ENCODE measurements at places on chromosomes 5 and 9.

- no peak for DNase-seq
Observed at GRCh38 chr5:107380654-107381053, 290.1 kb downstream of the EFNA5 start.

DNA sequence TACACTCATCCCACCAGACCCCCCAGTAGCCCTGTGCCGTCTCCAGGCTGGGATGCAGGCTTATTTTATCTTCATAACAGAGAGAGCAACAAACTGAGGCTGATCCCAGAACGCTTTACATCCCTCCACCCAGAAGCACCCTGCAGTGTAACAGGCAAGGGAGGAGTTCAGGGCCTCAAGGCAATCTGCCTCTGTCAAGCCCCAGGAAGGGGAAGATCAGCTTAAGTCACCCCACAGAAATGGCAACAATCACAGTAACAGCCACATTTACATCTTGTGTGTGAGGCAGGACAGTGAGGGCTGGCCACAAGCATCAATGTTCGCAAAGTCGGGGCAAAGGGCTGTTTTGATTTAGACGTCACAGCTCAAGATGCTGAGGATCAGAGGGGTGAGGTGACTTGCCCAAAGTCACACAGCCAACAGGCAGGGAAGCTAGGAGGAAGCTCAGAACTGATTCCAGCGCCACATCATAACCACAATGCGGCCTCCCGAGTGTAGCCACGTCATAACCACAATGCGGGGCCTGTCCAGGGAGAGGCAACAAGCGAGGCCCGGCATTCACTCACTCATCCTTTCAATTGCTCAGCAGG, 14.4 kb downstream of the STK10 start:
- no peak for DNase-seq

GRCh38 chr5:110063640-110064602, 374.2 kb downstream of the MAN2A1 start:
- no peak for DNase-seq

- no peak for DNase-seq
Observed at GRCh38 chr5:39433848-39434247, 9.1 kb upstream of the DAB2 start.

GRCh38 chr9:99150451-99151171, 45.7 kb downstream of the TGFBR1 start:
- no peak for DNase-seq

DNA sequence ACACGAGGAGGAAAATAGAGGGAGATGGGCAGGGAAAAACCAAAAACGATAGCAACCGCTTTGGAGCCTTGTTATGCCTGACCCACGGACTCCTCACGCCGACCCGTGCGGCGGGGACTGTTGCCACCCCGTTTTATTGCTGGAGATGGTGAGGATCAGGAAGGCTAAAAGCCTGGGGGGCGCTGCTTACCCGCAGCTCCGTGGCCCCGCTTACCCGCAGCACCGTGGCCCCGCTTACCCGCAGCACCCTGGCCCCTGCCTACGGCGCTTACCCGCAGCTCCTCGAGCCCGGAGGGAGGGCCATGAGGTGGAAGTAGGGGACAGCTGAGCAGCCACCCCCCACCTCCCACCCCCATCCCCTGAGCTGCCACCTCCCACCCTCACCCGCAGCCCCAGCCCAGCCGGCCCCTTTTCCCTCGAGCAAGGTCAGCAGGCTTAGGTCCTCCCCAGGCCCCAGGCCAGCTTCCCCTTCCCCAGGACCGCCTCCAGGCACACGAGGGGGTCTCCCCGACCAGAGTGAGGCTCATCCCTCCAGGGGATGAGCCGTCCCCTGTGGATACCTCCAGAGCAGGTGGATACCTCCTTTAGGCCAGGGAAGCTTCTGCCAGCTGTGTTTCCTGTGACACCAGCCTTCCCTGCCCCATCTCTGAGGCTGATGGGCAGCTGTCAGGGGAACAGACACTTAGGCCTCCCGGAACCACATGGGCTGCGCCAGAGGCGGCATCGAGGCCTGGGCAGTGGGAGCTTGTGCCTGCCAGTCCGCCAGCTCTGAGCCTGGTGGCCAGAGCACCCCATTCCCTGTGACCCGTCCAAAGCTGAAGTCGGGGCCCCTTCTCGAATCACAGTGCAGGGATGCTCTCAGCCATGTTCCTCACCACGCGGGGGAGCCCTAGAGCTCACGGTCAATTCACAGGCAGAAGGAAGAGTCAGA, 92.3 kb downstream of the LMX1B start:
- peak; percentile 51 for DNase-seq

DNA sequence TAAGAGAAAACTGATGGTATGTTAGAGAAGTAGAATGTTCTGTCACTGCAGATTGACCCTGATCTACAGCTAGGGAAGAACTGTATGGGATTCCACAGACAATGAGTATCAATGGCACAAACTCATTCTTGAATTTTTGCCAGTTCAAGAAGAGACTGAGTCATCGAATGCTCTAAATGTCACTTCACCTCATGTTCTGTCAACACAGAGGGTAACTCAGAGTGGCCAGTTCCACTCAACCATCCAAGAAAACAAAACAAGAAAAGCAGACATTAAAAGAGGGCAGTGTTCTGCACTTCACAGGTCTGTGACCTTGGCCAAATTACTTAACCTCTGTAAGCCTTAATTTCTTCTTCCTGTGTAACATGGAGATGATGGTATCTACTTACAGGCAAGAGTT, 132.2 kb upstream of the HMHB1 start:
- DNase-seq, result no peak

DNA sequence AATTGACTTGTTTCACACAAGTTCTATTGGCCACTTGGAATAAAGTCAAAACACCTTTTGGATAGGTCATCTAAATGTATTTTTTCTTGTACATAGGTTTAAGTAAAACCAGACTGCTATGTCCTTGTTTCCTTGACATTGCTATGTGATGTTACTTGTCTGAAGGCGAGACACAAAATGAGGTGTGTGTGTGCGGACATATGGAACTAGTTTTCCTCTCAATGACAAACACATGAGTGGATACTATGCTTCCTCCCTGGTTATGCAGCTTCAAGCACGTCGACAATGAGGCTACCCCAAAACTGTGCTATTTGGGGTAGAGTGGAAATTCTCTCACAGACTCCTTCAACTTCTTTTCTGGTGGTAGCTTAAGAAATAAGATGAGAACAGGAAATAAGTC, 276.8 kb downstream of the GAS1 start:
- DNase-seq, result no peak

- no peak for DNase-seq
Observed at GRCh38 chr5:39049315-39049714, 24.9 kb downstream of the RICTOR start.

GRCh38 chr5:123786411-123786810, 274.4 kb downstream of the CSNK1G3 start:
- no peak for DNase-seq

GRCh38 chr5:64784451-64785025, 15.8 kb downstream of the CWC27 start:
- peak; percentile 53 for DNase-seq

DNA sequence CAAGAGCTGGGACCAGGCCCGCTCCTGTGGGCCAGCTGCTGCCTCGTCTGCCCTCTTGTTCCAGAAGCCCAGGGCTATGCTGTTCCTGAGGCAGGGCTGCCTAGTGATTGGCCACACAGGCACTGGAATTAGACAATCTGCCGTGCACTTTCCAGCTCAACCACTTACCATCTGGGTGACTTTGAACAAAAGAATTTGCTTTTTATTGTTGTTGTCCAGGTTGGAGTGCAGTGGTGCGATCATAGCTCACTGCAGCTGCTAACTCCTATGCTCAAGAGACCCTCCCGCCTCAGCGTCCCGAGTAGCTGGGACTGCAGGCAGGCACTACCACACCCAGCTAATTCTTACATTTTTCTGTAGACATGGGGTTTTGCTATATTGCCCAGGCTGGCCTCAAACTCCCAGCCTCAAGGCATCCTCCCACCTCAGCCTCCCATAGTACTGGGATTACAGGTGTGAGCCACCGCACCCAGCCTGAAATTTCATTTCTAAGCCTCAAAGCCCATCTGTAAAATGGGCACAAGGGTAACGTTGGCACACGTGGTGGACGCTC, 1.2 kb upstream of the NEK6 start:
- DNase-seq, result no peak

GRCh38 chr5:148778882-148779281, 47.5 kb upstream of the ADRB2 start:
- DNase-seq, result no peak

DNA sequence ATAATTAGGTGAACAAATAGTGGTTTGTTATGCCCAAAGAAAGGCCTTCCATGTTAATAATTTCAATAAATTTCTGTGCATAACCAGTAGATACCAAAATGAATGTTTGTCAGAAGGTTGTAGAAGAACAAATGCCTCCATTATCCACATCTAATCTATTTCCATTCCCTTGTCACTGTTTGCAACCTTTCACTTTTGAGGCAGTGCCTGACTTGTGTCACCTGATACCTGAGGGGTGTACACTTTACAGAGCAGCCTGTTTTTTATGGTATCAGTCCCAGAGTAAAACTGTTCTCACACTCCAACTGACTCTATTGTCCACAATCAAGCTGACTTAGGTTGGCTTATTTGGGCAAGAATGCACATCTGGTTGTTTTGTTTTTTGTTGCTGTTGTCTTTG, 40.1 kb downstream of the FREM1 start:
- DNase-seq, result no peak

DNA sequence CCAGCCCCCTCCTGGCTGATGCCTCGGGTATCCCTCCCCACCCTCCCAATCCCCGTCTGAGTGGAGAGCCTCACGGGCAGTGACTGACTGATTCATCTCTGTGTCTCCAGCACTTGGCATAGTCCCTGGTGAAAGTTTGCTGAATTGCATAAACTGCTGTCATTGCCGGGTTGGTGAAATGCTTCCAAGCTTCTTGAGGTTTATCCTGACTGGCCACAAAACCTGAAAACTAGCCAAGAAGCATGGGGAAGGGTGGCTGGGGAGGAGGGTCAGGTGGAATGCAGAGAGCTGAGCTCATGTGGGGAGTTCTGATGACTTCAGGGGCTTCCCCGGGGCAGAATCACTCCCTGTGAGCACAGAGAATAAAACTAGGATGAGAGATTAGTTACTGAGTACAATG, 56.9 kb upstream of the GGTA1 start:
- DNase-seq, result no peak

- no peak for DNase-seq
Observed at GRCh38 chr9:78443946-78444345, 147.0 kb downstream of the PSAT1 start.

DNA sequence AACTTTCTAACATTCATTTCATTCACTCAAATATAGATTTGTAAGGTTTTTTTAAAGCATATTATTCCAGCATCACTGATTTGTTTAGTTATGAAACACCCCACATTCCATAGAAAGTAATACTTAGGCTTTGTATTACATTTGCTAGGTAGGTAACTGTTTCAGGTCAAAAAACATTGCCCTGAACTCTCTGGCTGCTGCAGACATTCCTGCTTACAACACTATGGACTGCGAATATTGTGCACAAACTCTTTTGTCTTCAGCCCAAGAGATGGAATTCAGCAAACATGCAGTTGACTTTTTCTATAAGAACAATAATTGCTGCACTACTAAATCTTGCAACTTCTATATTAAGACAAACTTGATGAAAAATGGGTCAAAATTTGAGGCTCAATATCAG, 301.0 kb downstream of the ARL15 start:
- DNase-seq, result no peak

DNA sequence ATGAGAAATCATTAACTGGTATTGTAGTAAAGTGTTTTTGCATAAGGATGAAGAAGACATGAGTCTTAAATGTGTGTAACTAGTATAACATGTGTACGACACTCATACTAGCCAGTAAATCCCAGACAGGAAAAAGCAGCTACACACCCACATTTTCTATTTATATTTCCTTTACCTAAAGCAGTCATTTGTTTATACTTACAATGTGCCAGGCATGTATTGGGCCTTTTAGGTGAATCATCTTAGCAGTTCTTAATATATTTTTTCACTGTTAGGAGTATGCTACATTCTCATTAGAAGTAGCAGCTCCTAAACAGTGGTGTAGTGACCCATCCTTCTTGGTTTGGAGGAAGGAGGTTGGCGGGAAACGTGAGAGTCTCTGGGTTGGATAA, 55.8 kb upstream of the TMC1 start:
- DNase-seq, result no peak

DNA sequence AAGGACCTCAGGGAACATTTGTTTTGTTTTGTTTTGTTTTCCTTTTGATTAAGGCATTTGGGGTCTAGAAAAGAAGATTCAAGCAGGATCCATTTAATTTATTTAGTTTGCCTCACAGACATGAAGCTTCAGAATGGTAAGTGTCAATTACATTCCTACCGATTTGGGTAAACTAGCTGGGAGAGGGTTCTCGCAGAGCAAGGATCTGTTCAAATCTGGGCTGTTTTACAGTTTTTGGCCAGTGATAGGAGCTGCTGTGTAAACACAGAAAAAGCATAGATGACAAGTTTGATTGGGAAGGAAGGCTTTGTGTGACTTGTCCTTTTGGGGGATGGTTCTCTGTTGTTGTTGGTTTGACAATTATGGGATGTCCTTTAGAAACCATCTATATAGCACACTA, 470.3 kb upstream of the WWC1 start:
- no peak for DNase-seq

DNA sequence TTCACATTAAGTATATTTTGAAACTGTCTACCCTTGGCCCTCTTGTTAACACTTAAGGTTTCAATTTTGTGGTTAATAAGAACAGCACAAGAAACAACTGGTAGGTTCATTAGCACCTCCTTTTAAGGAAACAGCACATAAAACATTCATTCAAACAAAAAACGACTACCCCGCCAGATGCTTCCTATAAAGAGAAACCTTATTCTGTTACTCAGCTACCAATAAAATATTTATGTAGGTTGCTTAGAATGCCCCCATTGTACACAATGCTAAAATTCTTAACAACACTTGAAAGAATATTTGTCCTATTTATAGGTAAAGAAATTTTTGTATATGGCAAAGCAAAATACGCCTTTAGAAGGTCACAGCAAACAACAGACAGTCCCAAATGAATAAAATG, 23.2 kb downstream of the CDK5RAP2 start:
- no peak for DNase-seq

DNA sequence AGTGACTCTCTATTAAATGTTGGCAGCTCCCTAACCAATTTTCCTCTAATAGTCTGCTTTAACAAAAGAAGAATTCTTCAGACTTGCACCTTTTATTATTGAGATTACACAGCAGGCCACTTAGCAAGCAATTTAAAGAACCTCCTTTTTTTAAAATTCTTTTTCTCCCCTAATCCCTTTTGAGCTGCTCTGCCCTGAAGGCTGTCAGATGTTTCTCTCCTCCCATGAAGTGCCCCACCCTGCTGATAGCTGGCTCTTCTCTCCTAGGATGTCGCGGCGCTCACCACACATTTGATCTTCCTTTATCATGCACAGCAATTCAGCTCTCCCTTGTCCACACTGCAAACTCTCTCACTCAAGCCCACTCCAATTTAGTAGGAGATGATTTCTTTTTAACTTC, 1471.1 kb upstream of the ACO1 start:
- no peak for DNase-seq

- no peak for DNase-seq
Observed at GRCh38 chr9:6355728-6356127, 27.6 kb downstream of the TPD52L3 start.

DNA sequence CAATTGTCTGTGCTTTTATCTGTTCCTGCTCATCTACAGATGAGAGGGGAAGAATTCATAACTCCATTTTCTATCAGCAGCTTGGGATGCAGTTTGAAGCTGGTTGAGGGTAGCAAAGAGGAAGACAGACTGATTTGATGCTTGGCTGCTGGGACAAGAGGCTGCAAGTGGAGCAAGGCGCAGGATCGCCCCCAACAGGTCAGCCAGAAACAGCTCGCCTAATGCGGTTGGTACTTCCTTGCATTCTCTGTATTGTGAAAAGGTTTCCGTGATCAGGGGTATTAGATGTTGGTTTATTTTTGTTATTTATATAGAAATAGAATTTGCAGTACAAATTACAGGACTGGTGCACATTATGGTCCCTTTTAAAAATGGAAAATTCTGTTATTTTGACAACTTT, 40.6 kb downstream of the ZNF883 start:
- no peak for DNase-seq

Measured in stimulated activated CD8-positive, alpha-beta memory T cell treated with anti-CD3 and anti-CD28 coated beads, Interleukin-4, amount 100 ng/mL, for 1 hour (primary cell).